ENCODE measurements at places on chromosomes 13 and 19.

DNA sequence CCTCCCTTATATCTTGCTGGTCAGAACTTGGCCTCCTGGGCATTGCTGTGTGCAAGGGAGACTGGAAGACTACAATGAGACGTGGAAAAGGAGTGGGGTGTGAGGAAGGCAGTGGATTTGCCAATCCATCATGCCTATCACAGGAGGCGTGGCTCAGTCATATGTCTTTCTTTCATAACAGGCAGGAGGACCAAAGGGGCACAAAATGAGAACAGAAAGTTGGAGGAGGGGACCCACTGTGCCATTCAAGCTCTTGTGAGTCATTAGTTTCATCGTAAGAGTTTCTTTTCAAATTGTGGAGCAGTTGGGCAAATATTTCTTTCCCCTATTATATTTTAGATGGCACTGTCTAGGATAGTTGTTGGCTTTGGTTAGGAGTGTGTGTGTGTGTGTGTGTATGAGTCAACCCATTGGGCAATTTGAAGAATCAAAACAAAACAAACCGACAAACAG, 471.5 kb downstream of the TSHZ3 start:
- no peak for ATAC-seq

DNA sequence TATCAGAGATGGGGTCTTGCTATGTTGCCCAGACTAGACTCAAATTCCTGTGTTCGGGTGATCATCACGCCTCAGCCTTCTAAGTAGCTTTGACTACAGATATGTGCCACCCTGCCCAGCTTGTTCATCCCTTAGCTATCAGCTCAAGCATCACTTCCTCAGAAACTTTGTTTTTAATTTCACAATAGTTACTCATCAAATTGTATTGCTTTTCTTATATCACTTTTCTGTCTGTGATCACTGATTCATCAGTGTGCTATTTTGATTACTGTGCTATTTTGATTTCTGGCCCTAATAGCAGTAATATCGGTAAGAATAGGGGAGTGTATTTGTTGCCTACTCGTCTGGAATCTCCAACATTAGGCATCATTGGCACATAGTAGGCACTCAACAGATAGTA, 878.6 kb upstream of the PCDH20 start:
- no peak for ATAC-seq

- peak; percentile 82 for ATAC-seq
These were observed 72.6 kb upstream of the SERP2 start for GRCh38 chr13:44300895-44301638.

DNA sequence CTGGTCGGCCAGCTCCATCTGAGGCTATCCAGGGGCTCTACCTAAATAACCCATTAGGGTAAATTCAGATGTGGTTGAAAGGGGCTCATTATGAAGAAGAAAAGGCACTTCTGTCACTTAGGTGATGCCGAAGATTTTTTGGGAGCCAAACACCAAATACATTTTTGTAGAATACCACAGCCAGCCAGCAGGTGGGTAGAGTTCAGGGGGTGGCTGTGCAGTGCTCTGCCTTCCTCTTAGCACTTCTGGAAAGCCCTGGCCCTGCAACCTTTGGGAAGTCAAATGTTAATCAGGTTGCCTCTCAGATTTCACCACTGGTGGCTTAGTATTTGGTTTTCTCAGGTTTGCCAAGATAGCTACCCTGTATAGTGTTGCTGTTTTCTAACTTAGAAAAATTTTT, 18.5 kb upstream of the GPR18 start:
- no peak for ATAC-seq

- ATAC-seq: peak; percentile 8
These were observed 6.0 kb upstream of the EML2 start for GRCh38 chr19:45645068-45645630.

DNA sequence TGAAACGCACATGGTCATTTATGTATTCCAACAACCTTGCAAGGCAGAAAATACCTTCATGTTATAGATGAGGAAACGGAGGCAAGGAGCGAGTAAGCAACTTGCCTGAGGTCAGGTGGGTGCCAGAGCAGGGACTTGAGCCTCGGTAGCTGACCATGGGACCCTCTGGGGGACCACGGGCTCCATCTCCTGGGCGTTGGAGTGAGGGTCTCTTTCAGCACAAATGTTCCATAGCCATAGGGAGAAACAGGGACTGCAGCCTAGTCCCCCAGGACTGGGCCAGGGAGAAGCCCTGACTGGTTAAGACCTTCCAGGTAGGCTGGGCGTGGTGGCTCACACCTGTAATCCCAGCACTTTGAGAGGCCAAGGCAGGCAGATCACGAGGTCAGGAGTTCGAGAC, 38.4 kb upstream of the ADGRE5 start:
- ATAC-seq: no peak

DNA sequence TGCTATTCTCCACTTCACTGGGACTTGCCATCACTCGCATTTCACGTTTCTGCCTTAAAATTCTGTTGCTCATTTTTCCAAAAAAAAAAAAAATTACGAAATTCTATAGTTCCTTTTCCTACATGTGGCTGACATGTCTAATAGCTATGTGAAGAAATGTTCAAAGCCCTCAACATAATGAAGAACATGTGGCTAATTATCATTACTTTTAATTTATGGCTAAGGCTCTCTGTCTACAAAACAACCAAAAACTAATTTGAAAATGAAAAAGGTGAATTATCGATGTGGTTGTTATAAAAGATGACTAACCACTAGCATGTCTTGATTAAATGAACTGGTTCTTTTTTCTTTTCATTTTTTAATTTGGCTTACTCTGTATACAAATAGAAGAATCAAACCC, 940.0 kb downstream of the EFNB2 start:
- ATAC-seq: no peak

Measured in SK-N-SH treated with all-trans-retinoic acid at 6 μM for 48 hours (cell line).